ENCODE measurements at places on chromosomes 1 and 21.

- peak; percentile 89 for DNase-seq
Measured at GRCh38 chr1:181128592-181129497, 40.3 kb downstream of the IER5 start.

GRCh38 chr1:1080122-1080757 is 6.1 kb upstream of the RNF223 start:
- no peak for DNase-seq

GRCh38 chr1:231639819-231640218 is 13.2 kb downstream of the DISC1 start:
- no peak for DNase-seq

- DNase-seq, result no peak
Measured at GRCh38 chr1:115462566-115463076, 124.6 kb upstream of the NGF start.

GRCh38 chr1:16043521-16043920 is at the start of gene CLCNKB:
TSS of gene CLCNKB (plus strand) at chr1:16043782. CDS start at chr1:16044493, 711 bp downstream.
- DNase-seq, result no peak

GRCh38 chr1:87219141-87219540 is 109.5 kb upstream of the LMO4 start:
- DNase-seq, result no peak

GRCh38 chr1:109823543-109824348 is 60.0 kb upstream of the EPS8L3 start:
- DNase-seq, result no peak

DNA sequence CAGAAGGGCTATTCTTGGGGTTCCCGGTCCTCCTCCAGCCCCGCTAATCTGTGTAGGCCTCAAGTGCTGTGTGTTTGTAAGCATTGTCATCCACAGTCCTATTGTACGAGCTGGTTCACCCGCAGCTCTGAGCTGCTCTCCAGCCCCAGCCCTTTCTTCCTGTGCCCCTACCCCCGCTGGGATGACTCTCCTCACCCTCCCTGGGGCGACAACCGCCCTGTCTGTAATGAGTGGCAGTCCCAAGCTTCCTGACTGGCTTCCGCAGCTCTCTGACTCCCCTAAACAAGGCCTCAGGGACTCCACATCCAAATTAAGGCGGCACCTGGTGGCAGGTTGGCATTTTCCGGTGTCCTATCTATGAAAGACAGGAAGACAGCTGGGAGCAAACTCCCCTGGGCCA is 45.8 kb downstream of the TFF3 start:
- DNase-seq, result no peak

GRCh38 chr1:178521241-178521640 is 8.3 kb downstream of the TEX35 start:
- DNase-seq, result no peak

- no peak for DNase-seq
Measured at GRCh38 chr1:79955966-79956365, 949.4 kb upstream of the ADGRL4 start.

GRCh38 chr1:116986421-116987255 is 14.9 kb upstream of the CD101 start:
- no peak for DNase-seq

DNA sequence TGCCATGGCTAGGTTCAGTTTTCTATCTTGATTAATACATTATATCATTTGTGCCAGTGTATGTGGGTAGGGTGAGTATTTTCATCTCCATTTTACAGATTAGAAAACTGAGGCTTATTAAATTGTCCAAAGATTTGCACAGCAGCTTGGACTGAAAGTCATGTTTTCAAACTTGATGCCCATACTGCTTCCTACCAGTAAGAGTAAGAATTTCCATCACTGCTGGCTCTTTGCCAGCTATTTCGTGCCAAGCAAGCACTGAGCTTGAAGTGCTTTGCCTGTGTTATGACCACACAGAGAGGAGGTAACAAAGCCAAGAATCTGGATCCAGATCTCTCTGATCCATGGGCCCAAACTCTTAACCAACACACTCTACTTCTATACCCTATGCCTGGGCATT is 295.0 kb downstream of the VAV3 start:
- DNase-seq, result no peak

GRCh38 chr1:2356401-2356800 is 35.0 kb downstream of the MORN1 start:
- no peak for DNase-seq

DNA sequence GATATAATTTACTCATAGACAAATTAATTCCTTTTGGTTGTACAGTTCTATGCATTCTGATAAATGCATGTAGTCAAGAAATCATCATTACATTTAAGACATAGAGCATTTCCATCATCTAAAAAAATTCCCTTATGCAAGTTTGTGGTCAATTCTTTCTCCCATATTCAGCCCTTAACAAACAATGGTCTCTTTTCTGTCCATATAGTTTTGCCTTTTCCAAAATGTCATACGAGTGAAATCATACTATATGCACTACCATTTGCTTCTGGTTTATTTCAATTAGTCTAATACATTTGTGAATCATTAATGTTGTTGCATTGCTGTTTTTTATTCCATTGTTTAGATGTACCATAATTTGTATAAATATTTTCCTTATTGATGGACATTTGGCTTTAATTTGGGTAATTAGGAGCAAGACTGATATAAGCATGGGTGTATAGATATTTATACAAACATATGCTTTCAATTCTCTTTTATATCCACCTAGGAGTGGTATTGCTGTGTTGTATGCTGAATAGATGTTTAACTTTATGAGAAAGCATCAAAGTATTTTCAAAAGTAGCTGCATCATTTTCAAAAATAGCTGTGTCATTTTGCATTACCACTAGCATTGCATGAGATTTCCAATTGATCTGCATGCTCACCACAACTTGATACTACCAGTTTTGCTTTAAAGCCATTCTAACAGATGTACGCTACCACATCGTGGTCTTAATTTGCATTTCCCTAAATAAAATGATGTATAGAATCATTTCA is 397.0 kb upstream of the ADAMTS5 start:
- DNase-seq, result no peak

DNA sequence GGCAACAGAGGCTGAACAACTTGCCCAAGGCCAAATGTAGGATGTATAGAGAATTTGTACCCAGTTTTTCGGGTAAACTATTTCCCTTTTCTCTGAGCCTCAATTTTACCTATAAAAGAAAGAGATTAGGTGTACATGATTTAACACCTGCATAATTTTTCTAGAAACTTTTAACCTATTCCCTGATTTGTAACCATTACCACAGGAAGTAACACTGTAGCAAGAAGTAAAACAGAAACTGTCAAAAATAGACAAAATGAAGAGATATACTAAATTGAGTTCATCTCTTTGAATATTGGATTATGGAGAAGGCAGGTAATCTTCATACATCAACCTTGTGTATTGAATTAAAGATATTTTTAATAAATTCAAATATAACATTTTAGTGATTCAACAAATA is 136.2 kb downstream of the ZC3H11B start:
- no peak for DNase-seq

- DNase-seq, result no peak
Measured at GRCh38 chr1:58886611-58887010, 102.8 kb upstream of the JUN start.

DNA sequence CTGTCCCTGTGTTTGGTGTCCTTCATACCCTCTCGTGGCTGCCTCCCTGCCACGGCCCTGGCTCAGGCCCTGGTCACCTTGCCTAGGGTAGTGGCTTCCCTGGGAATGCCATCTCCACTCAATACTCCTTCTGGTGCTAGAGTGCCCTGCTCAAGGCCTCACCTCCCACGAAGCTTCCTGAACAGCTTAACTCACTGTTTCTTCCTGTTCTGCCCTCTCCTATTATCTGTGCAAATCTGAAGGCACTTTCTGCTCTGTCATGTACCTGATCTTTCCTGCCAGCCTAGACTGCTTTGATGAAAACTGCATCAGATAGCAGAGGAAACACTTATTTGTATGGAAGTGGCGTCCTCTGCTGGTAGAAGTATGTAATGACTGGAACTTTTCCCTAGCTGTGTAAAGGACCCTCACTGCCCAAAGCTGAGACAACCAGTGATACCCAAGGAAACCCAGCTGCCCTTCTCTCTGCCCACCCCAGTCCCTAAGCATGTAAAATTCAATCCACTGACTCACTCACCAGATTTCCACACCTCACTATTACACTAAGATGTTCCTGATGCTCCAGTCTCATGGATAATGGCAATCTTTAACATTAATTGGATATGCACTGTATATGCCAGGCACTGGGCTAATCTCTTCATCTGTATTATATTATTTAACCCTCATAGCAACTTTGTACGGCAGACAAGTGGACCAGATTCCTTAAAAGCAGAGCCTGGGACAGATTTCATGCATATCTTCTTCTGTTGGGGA is 36.2 kb upstream of the BTG2 start:
- DNase-seq, result peak; percentile 48

- DNase-seq, result no peak
Measured at GRCh38 chr1:107048241-107048640, 8.2 kb upstream of the PRMT6 start.
